A549 (cell line): ENCODE measurements at places on chromosomes 11 and 22.

GRCh38 chr11:121476379-121477032 lies 23.7 kb upstream of the SORL1-AS1 start:
- peak; percentile 11 for DNase-seq

GRCh38 chr11:73326929-73327811 lies 19.1 kb downstream of the ARHGEF17 start:
- DNase-seq = no peak

- DNase-seq = peak; percentile 19
Observed at GRCh38 chr11:100863080-100863581, 176.0 kb downstream of the ARHGAP42 start.

GRCh38 chr11:130020323-130020722 lies 17.7 kb upstream of the PRDM10 start:
- no peak for DNase-seq

GRCh38 chr11:10410844-10411200 lies 44.2 kb upstream of the AMPD3 start:
- no peak for DNase-seq

DNA sequence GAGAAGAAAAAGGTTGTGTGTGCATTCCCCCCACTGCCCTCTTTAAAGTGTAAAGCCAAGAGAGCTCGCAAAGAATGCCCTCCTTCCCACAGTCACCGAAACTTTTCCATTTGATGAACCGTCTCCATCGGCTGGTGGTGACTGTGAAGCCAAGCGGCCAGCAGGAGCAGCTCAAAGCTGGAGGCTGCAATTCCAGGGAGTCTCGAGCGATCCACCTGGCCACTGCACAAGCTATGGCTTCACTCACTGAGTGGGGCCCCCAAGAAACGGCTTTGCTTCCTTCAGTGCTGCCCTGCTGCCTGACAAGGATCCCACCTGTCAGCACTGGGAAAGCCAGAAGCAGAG lies 117.7 kb downstream of the ABTB2 start:
- DNase-seq = no peak
